ENCODE measurements at places on chromosomes 11 and 22. TPM values are rescaled to one million over a fixed set of nuclear protein-coding genes. Genes with fewer than 3 reads are reported as not detected.

DNA sequence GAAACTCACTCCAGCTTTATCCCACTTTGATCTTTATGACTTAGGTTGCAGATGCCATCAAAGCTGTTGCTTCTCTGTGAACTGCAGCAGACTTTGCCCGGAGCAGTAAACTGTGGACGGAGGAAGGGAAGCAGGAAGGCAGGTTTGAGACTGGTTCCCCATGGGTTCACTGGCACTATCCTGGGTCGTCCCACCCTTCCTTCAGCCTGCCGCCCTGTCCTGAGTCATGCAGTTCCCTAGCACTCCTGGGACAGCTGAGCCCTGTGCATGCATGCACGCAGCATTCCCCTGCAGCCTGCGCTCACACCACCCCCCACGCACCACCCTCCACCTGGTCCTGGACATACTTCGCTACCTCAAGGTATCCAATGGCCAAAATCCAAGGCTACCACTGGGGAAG is 23.5 kb upstream of the P2RY2 start:
- peak; percentile 38 for DNase-seq

DNA sequence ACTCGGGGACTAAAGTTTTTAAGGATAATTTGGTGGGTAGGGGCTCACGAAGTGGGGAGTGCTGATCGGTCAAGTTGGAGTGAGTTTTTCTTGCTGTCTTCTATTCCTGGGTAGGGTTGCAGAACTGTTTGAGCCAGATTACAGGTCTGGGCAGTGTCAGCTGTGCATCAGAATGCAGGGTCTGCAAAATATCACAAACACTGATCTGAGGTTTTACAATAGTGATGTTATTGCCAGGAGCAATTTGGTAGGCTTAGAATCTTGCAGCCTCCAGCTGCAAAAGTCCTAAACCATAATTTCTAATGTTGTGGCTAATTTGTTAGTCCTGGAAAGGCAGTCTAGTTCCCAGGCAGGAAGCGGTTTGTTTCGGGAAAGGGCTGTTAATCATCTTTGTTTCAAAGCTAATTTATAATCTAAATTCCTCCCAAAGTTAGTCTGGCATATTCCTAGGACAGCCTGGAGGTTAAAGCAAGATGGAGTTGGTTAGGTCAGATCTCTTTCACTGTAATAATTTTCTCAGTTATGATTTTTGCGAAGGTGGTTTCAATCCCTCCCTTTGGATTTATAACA is 39.7 kb upstream of the CALCA start:
- no peak for DNase-seq

- no peak for DNase-seq
These were observed 5.4 kb upstream of the C11orf86 start for GRCh38 chr11:66969584-66970225.

- DNase-seq: no peak
These were observed 464.0 kb downstream of the BRD1 start for GRCh38 chr22:49363526-49364230.

GRCh38 chr11:3614742-3615171 is 27.0 kb downstream of the ART5 start:
- DNase-seq: peak; percentile 46

DNA sequence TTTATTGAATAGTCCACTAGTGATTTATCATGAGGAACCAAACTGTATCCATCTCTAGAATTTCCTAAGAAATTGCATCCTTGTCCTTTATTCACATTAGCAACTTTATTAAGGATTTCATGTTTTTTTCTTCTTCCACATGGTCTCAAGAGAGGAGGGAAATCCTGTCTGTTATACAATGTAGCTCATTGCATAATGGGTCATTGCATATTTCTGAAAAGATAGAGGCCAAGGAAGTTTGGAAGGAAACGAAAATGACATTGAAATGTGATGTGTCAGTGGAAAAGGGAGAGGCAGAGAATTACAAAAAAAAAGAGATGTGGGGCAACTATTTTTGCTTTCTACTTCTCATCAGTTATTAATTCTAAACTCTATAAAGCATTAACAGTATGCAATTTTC is 353.1 kb downstream of the METTL15 start:
- DNase-seq: no peak

CRYBB3 gene
- not detected for total RNA-seq

All from Caki2 (cell line).